ENCODE measurements at places on chromosomes 3 and 15. TPM values are rescaled to one million over a fixed set of nuclear protein-coding genes. Genes with fewer than 3 reads are reported as not detected.

FGF12 gene
- total RNA-seq, result 1.5 TPM

- DNase-seq, result no peak
Observed at GRCh38 chr15:57307527-57308169, 68.7 kb upstream of the CGNL1 start.

DNA sequence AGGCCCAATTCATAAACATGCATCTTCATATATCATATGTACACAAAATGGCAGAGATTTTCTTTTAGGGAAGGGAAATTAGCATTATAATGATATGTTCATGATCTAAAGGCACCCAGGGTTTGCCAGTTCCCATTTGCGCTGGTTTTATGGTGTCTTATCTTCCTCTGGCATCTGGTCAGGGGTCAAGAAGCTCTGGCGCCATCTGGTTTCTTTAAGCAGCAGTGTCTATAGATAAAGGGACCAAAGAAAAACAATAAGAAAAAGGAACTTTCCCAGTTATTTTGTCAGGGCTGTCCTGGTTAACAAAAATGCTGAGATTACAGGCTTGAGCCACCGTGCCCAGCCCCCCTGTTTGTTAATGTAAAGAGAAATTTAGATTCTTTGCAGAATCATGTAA is 3.3 kb upstream of the DCP1A start:
- DNase-seq, result no peak

- no peak for DNase-seq
Observed at GRCh38 chr3:50408443-50408944, 49.2 kb upstream of the TMEM115 start.

GP9 gene
- total RNA-seq, result not detected

CA12 gene
- total RNA-seq, result 26.8 TPM

GRCh38 chr15:63983061-63983711 is 63.1 kb downstream of the DAPK2 start:
- DNase-seq, result no peak

DNA sequence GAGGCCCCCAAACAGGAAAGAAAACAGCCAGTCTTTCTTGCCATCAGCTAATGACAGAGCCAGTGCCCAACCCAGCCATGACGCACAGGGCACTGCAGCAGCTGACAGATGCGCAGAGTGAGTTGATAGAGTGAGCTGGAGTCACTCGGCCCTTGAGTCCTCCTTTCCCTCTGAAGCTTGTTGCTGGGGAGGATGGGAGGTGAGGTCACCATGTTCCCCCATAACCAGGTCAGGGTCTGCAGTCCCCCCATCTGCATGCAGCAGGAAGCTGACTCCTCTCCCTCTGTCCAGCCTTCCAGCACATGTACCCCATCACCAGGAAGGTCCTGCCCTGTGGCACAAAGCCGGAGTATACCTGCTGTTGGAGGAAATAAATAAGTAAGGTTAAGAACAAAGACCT is 174.6 kb downstream of the ABHD5 start:
- DNase-seq, result no peak

DNA sequence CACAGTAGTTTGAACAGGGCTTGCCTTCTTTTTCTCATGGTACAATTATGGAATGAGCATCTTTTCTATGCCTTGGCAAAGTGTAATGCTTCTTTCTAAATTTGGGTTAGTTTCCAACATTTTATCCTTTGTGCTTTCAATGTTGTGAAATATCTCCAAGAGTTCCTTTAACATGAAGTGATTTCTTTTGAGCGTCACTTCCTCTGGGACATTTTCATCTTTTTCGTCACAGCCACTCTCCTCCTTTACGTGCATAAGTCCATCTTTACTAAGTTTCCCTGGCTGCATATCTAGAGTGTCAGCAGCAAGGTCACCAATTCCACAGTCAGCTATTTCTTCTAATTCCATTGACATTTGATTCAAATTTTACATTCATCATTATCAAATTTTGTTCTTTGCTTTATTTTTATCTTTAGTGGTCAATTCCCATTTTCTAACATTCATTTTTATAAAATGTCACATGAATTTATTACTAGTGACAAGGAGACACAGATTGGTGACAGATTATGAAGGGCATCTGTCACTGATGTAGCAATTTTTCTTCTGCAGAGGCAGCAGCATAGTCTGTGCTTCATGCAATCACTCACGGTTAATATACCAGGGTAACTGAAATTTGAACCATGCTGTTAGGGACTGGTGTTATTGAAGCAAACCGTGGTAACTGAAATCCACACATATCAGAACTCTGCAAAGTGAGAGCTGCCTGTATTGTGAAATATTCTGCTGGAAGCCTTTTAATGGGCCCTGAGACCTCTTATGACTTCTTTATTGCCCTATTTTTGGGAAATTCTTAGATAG is 126.5 kb upstream of the THBS1 start:
- DNase-seq, result no peak

SLC12A8 gene
- 4.1 TPM for total RNA-seq

- DNase-seq, result no peak
Observed at GRCh38 chr15:101148881-101149664, 102.8 kb downstream of the CHSY1 start.

- DNase-seq, result no peak
Observed at GRCh38 chr3:11168881-11169805, 14.8 kb downstream of the HRH1 start.

DNA sequence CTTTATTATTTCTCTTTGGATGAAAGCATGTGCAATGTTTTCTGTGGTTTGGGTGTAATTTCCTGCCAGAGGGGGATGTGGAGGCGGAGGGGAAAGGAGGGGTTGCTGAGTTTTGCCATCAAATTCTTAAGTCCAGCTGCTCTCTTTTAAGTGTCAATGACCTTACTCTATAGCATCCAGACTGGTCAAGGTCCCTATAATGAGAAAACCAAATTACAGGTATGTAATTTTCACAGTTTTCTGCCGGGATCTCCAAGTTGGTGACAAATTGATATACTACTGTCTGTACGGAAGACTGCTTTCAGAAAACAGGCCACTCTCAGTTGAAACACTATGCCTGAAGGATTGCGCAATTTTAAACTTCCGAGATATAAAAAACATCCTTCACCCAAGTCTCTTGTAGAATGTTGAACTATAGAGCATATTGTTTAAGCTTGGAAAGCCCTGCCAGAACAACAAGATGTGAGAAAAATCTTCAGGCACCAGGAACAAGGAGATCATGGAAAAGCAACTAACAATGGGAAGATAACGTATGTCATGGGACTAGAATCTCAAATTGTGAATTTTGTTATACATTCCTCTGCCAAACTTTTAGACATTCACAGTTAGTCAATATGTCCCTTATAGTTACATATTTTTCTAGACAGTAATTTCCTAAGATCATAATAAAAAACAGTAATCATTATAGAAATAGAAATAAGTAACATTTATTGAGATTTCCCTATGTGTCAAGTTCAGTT is 300.7 kb upstream of the SATB1 start:
- DNase-seq, result no peak

CLDN18 gene
- 7.3 TPM for total RNA-seq

GRCh38 chr3:11390411-11391131 is 118.4 kb downstream of the ATG7 start:
- DNase-seq, result no peak

DNA sequence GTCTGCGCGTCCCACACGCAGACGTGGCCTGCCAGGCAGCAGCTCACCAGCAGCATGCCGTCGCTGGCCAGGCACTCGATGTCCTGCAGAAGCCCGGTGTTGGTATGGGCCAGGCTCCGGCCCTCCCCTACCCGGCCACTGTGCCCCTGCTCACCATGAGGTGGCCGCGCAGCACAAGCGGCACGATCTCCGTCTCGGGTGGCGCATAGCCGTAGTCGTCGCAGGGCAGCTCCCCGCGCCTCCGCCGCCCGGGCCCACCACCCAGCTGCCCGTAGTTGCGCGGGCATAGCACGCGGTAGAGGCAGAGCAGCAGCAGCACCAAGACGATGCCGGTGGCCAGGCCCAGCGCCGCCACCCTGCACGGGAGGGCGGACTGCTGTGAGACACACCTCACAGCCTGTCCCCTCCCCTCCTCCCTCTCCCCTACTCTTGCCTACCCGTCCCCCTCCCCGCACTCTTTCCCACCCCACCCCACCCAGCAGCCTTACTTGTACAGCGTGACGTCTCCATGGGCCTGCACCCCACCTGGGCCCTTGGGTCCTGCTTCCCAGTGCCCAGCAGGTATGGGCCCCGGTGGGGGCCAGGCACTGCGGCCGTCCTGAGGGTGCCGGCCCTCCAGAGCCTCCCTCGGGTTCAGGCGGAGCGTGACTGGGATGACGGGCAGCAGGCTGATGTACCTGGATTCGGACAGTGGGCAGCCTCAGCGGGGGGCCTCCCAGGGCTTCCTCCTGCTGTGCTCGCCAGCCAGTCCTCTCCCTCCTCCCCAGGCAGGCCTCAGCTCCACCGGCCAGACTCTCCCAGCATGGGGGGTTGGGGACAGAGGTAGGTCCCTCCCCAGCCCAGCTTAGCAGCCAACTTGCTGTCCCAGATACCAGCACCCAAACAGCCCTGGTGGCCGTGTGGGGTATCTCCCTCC is 37.6 kb downstream of the PTPN23 start:
- no peak for DNase-seq

- no peak for DNase-seq
Observed at GRCh38 chr3:187889601-187890404, 144.5 kb upstream of the BCL6 start.

DNA sequence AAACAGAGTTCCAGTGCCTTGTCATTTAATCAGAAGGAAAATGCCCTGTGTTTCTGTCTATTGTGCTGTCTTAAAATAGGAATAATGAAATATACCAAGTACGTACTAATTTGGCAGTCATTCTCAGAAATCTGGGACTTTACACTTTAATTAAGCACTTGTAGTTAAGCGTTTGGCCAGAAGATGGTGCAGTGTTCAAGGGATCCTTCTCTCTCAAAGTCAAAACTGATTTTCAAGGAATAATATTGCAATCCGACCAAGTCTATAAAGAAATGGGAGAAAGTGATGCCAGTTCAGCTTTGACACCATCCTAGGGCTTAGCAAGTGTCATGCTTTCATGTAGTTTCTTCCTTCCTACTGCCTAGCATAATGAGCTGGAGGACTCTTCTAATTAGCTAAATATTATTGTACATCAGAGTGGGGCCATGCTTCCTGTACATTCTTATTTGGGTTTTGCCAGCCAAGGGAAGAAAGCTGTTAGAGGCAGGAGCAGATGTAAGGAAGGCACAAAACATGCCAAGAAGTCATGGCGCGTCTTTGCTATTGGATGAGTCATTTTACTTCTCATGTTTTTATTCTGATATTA is 64.8 kb downstream of the SAMMSON start:
- no peak for DNase-seq
